Left renal cortex interstitium (tissue), 4 donors: ENCODE measurements at places on chromosomes 1 and 21.

DNA sequence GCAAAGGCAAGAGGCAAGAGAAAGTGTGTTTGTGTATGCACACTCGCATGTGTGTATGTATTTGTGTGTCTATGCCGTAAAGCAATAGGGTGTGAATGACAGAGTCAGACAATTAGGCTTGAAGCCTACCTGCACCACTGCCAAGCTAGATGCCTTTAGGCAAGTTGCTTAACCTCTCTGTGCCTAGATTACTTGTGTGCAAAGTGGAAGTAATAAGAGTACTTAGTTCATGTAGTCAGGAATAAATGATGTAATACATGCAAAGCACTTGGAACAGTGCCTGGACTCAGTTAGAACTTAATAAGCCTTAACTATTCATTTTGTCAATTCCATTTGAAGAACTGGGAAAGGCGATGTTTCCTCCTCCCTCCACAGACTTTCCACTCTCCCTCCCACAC lies 31.7 kb downstream of the LAMB3 start:
- no peak for DNase-seq

DNA sequence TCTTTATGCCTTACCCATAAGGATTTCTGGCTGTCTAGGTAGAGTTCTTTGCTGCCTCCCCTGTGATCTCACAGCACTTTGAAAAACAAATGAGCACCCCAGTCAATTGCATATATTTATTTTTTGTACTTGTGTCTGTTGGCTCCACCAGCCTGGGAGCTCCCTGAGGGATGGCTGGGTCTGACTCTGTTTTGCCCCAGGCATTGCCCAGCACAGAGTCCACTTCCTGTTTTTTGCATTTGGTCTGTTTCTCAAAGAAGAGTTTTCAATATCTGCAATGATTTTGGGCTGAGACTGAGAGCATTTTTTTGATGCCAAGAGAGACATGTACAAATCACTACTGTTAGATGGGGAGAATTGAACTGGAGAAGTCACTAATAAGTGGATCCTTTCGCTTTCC lies 125.0 kb downstream of the FOXD2 start:
- DNase-seq, result no peak

DNA sequence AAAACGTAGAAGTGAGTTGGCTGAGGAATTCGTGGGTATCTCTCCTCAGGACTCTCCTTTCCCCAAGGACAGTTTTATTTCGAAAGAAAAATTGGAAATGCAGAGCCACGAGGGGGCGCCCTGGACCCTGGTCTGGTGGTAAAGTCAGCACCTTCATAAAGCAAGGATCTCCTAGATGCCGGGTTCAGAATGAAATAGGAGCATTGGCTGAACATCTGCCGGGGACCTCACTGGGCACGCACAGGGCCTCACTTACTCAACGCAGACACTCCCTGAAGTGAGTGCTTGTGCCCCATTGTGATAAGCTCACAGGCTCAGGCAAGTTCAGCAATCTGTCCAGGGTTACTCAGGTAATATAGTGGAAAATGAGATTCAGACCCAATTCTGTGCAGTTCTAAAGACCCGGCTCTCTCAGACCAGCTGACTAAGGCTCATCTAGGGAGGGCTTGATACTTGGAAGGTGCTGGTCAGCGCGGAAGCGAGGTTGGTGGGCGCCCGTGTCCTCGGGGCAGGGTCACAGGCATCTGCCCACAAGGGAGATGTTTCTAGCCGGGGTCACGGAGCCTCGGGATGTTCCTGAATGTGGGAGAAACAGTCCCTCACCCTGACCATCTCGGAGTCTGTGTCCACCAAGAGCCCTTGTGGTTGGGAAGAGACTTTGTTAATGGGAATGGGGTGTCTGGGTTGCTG lies 55.7 kb upstream of the ETV3 start:
- DNase-seq, result peak; percentile 30

DNA sequence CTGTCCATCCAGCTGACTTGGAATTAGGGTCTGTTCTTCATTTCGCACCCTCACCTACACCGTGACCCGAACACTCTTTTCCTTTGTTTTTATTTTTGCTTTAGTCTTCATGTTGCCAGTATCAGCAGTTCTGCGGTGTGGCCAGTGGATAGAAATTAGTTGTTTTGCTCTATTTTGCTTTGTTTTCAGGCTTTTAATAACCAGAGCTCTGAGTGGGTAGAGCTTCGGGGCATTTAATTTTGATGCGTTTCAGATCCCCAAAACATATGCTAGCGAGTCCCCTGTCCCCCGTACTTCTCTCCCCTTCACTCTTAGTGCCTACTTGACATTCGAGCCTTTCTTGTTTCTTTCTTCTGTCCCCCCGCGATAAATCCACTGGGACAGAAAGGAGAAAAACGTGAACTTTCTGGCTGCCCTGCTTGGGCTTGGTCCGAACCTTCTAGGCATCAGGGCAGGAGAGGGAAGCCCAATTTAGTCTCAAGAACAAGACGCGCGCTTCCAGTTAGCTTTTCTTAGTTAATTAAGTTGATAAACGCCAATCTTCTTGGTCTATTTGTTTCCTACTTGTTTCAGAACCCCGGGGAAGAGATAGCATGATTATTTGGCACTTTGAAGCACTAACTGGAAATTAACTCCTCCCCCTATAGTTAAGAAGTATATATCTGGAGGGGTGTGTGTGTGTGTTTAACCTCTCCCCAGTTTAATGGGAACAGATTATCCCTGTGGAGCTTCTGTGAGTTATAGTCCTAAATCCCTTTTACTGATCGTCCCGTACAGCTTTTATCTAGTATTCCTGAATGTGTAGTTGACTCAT lies 839 bp downstream of the SWT1 start:
- DNase-seq, result no peak

GRCh38 chr1:78722521-78722920 lies 72.9 kb downstream of the IFI44 start:
- no peak for DNase-seq

DNA sequence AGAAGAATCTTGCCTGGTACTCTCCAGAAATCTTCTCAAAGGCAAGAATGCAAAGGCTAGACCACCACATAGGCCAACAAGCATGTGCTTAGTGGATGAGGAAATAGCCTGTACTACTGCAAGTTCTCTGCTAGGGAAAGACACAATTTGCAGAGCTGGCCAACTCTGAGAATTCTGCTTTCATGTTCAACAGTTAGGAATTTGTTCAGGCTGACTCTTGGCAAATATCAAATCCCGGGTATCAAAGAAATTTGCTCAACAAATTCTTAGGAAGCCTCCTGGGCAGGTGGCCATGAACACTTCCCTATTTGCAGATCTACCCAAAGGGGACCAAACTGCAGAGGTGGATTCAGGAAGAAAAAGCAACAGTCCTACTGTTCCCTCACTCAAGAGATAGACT lies 15.0 kb upstream of the H3-3A start:
- DNase-seq, result no peak

GRCh38 chr1:41762251-41762650 lies 156.5 kb downstream of the HIVEP3 start:
- DNase-seq, result no peak

DNA sequence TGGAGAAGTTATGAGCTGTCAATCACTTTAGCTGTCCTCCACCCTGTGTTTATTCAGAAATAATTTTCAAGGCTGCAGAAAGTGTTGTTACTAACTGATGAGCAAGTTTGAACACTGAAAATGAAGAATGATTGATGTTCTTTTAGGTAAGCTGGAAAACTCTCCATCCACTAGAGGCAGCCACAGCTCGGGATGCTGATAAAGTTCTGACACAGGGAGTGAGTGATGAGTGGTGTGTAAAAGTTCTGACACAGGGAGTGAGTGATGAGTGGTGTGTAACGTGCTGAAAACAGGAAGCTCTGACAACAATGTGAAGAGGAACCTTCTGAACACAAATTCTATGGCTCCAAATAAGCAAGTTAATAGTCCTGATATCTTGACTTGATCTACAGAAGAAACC lies 197.5 kb upstream of the PTBP2 start:
- no peak for DNase-seq

DNA sequence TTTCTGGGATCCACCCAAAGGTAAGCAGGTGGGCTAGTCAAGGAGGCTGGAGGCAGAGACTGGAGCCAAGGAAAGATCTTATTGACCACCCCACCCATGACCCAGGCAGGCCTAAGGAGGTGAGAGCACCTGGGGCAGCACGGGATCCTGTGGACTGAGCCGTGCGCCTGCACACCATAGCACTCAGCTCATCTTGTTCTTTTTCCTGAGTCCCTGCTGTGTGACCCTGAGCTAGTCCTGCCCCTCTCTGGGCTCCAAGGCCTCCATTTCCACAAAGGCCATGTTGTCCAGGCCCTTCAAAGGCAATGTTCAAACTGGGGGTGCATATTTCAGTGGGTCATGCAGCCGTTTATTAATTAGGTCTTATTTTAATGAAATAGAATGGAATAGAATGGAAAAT lies 7.2 kb downstream of the FAM131C start:
- DNase-seq, result no peak

DNA sequence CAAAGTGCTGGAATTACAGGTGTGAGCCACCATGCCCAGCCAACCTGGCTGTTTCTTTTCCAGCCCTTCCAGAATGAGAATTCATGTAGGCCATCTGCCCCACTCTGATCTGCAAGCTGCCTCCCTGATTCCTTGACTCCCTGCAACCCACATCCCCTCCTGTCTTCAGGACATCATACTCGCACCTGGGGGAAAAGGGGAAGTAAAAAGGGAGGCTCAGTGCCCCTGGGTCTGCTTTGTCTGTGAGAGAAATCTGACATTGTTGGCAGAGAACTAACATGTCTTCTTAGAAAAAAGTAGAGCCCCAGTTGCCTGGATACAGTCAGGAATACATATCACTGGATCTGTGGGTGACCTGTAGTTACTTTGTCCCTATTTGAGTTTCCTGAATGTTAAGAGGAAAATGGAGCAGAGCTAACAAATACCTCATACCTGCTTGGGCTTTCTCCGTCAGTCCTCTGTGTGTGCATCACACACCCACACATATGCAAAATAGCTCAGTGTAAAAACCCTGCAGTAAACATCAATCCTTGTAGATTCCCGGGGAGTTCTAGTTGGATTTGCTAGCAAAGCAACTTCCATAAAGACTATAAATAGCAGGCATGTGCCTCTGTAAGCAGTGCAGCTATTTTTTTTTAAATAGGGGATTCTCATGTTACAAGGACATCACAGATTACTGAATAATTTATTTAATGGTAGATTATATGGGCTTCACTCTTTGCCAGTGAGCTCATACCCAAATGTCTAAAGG lies 62.9 kb downstream of the TEX35 start:
- peak; percentile 21 for DNase-seq

- DNase-seq, result no peak
Observed at GRCh38 chr1:64050601-64051000, 152.8 kb upstream of the UBE2U start.

DNA sequence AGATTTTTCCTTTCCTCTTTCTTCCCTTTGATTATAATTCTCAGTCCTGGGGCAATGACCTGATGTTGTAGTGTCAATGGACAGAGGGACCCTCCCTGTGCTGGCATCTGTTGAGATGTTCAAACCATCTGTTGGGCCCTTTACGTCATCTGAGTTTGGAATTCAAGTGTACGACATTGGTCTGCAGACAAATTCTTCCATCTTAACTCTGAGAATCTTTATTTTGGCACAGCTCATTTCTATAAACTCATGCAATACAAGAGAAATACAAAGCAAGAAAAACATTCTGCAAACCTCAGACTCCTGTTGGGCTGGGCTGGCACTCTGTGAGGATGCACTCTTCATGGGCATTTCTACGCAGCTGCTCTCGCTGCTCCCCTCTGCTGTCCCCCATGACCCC lies 54.2 kb downstream of the IFI44 start:
- DNase-seq, result no peak

DNA sequence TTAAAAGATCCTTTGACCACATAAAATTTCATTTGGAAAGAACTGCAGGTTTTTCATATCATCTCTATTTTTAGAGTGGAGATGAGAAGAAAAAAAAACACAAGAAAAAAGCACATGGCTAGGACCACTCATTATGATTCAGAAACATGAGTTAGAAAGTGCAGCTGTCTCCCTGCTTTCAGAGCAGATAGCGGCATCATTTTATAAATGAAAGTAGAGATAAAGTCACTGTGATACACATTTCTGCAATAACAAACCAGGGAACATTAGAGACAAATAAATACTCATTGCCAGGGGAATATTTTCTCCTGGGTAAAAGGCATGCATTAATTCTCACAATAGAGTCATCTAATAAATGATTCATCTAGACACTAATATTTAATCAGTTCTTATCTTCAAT lies 87.5 kb upstream of the PLPPR4 start:
- DNase-seq, result no peak

- no peak for DNase-seq
Observed at GRCh38 chr1:54462597-54463258, 56.5 kb upstream of the SSBP3 start.

DNA sequence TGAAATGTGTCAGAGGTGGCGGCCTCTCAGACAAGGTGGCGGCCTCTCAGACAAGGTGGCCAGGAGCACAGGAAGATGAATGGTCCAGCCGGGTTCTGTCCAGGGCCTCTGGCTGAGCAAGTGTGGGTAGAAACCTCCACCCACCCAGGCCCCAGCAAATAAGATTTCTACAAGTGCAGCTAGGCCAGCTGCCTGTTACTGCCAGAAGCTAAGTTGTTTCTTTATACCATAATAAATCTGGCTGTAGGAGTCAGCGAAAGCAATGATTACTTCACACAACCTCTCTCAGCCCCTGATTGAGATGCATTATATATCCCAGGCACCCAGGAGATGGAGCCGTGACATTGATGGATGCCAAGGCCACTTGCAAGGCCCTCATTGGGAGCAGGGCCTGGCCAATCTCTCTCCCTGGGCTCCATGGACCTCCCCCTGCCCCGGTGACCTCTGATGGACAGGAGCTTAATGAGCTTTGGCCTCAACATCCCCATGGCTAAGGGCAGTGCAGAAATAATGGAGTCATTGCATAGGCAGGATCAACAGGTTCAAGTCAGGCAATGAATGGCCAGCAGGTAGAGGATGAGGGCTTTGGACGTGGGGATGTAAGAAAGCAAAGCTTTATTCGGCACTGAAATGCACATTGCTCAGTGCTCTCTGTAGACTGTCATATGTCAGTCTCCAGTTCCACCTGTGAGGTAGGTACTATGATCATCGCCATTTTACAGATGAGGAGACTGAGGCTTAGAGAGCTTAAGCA lies 92.9 kb downstream of the PTPRU start:
- DNase-seq, result no peak

- DNase-seq, result no peak
Observed at GRCh38 chr1:58597076-58597475, 20.0 kb upstream of the TACSTD2 start.

DNA sequence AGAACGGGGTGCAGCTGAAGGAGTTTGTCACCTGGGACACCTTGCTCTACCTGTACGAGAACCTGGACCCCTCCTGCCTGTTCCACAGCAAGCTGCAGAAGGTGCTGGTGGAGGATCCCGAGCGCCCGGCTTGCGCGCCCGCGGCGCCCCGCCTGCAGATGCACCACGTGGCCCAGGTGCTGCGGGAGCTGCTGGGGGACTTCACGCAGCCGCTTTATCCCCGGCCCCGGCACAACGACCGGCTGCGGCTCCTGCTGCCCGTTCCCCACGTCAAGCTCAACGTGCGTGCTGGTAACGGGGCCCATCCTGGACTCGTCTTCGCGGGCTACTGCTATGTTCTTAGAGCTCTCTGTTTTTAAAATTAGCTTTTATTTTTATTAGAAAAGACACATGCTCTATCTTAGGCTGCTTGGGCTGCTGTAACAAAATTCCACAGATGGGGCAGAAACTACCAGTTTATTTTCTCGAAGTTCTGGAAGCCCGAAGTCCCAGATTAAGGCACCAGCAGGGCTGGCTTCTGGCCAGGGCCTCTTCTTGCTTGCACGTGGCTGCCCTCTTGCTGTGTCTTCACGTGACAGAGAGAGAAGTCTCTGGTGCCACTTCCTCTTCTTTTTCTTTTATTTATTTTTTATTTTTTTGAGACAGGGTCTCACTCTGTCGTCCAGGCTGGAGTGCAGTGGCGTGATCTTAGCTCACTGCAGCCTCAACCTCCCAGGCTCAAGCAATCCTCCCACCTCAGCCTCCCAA lies 38.1 kb downstream of the TRPM2 start:
- DNase-seq, result no peak
